EH (cell line): ENCODE measurements at places on chromosomes 12 and 14.
A peak's percentile ranks its signal among the peaks of the same experiment; 100 is the strongest.

DNA sequence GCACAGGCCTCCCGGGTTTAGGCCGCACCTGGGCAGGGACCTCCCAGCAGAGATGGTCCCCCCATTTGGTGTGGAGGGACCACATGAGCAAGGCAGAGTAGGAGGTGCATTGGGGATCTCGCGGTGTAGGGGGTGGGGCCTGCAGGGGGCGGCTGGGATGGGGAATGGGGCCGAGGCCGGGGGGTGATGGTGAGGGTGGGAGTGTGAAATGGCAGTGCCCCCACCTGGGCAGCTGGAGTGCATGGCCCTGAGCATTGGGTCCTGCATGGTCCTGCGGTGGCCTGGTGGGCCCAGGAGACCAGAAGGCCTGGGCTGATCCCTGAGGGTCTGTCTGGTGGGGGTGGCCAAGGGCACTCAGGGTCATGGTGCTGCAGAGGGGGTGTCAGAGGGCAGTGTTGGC is 111.8 kb downstream of the KIF26A start:
- DNase-seq = no peak

DNA sequence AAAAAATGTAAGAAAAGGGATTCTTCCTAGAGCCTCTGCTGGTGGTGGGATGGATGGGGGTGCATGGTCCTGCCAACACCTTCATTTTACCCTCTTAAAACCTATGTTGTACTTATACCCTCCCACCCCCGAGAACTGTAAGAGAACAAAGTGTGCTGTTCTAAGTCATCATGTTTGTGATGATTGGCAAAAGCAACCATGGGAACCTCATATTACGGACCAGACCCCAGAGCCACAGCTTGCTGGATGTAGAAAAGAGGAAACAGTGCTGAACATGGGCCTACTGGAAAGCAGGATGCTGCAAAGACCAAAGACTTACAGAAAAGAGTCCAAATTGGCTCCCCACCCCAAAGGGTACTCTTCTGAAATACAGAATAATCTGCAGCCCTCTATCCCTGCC is 311.2 kb downstream of the DUSP6 start:
- no peak for DNase-seq

- DNase-seq = peak; percentile 45
These were observed 101.4 kb upstream of the RTL1 start for GRCh38 chr14:101004954-101005353.

DNA sequence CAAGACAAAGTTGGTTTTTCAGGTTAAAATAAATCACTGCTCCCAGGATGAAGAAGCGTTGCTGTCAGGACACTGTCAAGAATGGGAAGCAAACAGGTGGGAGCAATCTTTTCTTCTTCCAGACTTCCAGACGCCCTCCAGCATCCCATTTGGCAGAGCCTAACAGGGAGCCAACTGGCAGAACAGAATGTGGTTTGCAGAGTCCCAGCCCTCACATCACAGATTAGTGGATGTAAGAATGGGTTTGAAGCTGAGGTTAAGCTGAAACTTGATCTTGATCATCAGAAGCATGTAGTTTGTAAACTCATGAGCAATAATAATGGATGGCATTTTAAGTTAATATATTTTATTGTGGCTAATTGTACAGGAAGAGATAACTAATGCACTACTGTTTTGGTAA is 636.4 kb downstream of the SLC6A15 start:
- no peak for DNase-seq

DNA sequence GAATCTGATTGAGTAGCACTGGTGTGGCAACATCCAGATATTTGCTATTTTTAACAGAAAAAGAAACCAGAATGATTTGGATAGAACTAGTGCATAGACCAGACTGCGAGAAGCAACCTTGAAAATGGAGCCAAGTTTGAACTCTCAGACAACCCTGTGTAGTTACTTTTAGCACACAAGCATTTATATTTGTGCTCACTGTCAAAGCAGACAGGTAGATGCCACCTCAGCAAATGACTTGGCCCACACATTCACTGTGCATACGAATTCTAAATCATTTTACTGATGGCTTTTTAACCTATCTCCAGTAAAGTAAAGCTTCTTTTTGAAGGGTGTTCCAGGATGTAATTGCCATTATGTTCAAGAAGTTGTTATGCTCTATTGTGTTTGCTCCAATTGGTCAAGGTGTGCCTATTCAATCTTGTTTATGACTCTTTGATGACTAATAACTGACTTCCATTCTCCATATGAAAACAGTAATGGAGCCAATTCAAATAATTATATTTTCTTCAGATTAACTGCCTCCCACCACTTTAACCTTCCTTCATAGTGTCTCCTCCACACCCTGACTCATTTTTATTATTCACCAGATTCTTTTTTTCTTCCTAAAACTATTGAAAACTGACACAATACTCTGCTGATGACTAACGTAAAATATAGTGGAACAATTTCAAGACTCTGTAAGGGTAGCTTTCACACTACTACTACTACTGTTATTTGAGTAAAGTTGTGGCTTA is 138.5 kb downstream of the CCER1 start:
- no peak for DNase-seq

DNA sequence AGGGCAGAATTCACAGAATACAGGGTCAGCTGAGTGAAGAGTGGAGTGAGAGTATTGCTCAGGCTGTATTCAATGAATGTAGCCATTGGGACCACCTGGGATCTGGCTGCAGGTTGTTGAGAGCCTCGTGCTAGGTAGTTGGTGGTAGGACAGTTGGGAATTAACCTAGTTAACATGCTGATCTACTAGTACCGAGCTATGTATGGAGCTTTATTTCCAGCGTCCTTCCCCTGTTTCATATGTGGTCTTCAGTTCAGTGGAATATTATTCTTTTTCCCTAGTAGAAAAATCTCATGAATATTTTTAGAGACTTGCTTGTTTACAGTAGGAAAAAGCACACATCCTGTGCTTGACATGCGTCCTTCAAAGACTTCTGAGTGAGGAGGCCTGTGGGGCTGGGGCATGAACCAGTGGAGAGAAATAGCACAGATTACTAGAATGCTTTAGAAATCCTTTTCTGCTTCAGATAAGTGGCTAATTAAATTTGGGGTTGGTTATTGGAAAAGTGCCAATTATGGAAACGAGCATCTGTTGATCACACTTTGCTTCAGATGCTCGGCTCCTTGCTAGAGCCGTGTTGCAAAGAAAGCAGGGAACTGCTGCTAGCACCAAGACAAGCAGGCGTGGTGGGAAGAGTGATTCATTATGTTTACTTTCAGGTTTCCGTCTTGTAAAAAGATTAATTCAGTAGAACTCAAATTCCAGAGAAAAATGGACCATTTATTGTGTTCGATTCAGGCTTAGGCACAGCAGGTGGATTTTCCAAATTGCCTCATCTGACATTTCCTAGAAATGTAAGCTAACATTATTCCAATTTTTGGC is 53.6 kb downstream of the ARF6 start:
- DNase-seq = peak; percentile 81

DNA sequence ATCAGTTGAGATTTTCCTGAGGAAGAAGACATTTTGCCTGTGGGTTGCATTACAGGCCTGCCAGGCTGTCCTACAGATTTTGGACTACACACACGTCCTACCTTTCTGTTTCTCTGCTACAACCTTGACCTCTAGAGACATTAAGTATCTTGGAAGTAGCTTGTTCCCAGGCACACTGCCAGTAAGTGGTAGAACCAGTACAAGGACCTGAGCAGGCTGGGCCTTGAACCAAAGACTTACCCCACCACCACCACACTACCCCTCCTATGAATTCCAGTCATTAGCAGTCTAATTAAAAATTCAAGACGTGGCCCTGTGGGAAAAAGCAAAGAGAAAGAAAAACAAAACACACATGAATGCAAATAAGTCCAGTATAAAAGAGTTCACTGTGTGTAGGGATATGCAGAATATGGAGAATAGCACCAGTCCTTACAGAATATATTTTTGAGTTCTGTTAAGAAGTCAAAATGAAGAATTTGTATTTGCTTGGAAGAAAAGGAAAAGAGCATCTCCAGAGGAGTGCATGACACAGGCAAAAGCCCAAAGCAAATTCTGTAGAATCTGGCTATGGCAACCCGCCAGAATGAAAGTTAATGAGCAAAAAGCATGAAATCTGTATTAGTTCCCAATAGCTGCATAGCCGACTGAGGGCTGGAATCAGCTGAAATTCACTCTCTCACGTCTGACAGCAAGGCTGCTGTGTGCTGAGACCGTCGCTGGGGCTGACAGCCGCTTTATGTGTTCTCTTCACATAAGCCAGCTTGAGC is 74.3 kb upstream of the ST8SIA1 start:
- no peak for DNase-seq

GRCh38 chr12:63047146-63047545 is 103.9 kb downstream of the AVPR1A start:
- DNase-seq = no peak

DNA sequence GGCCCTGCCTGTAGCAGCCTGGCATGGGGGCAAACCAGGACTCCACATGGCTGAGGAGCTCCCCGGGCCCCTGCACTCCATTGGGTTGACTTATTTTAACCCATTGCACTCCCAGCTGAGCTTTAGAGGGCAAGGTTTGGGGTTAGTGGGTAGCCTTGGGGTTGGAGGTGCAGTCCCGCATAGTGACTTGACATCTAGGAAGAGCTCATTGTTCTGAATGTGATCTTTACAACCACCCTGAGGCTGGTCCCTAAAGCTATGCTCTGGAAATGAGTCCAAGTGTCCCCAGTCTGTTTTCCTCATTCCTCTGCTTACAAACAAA is 36.4 kb downstream of the NFKBIA start:
- no peak for DNase-seq

GRCh38 chr14:104512061-104512460 is 67.5 kb upstream of the C14orf180 start:
- DNase-seq = no peak

DNA sequence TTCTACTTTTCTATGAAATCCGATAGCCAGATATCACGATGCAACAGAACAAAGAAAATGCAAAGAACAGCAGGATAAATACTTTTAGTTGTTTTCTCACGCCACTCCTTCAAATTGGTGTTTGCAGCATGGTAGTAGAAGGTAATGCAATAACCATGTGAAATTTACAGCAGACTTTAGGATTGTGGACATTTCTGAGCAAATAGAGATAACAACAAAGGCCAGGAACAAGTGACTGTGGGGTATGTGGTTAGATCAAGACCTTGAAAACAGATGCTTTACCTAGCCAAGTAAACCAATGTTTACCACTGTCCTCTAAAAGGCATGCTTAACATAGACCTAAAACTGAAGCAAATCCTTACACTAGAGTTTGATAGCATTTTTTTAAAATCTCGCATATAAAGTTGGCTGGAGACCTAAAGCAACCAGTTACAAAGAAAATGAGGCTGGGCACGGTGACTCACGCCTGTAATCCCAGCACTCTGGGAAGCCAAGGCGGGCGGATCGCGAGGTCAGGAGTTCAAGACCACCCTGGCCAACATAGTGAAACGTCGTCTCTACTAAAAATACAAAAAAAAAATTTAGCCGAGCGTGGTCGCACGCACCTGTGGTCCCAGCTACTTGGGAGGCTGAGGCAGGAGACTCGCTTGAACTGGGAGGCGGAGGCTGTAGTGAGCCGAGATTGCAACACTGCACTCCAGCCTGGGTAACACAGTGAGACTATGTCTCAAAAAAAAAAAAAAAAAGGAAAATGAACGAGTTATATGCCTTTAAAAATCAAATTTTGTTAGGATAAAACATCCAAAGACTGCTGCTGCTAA is 123.2 kb upstream of the FOXN3 start:
- peak; percentile 52 for DNase-seq
